ENCODE measurements at places on chromosomes 1 and 21.
A peak's percentile ranks its signal among the peaks of the same experiment; 100 is the strongest.

- no peak for DNase-seq
Measured at GRCh38 chr21:45157932-45158331, 83.6 kb downstream of the ADARB1 start.

DNA sequence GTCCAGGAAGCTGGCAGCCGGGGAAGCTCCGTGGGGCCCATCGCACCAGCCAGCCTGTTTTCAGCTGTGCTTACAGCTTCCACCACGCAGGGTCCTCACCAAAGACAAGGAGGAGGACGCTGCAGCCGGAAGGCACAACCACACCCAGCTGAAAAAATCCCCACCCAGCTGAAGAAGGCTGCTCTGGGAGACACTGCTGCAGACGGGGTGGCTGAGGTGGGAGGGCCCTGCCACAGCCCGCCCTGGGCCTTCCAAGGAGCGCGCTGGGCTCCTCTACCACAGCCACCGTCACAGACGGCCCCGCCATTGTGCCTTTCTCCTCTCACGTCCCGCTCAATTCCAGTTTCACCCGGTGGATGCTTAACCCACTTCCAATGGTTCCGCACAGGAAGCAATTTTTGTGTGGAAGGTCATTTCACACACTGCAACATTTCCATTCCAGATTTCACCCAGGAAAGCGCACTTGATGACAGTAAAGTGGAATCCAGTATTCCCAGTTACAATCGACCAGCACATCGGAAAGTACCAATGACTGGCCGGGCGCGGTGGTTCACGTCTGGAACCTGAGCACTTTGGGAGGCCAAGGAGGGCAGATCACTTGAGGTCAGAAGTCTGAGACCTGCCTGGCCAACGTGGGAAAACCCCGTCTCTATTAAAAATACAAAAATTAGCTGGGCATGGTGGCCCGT is 47.9 kb downstream of the NPHP4 start:
- no peak for DNase-seq

DNA sequence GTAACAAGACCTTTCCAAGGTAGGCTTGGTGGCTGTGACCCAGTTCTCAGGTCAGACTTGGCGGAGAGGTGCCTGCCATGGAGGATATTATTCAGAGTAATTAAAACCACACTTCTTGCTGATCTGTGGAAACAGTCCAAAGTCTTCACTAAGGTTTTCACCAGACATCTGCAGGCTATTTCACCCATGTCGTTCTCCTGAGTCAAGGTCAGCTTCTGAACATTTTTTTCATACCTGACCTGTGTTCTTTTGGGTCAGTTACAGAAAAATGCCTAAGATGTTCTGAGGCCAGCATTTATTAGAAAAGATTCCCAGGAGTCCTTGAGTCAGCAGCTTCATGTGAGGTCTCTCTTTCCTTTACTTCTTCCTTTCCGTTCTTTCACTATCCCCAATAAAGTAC is 54.9 kb downstream of the RGL1 start:
- peak; percentile 84 for DNase-seq

DNA sequence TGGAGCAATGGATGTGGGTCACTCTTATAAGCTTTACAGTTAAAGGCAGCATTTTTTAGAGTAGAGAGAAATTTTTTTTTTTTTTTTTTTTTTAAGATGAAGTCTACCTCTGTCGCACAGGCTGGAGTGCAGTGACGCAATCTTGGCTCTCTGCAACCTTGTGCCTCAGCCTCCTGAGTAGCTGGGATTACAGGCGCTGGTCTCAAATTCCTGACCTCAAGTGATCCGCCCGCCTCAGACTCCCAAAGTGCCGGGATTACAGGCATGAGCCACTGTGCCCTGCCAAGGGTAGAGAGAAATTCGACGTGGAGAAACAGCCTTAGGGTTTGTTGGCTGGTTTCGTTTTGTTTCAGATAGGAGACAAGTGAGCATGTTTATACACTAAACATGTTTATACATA is 594.2 kb upstream of the ADAMTS5 start:
- no peak for DNase-seq

- peak; percentile 77 for DNase-seq
Measured at GRCh38 chr1:179077396-179077795, 4.5 kb upstream of the TOR3A start.

DNA sequence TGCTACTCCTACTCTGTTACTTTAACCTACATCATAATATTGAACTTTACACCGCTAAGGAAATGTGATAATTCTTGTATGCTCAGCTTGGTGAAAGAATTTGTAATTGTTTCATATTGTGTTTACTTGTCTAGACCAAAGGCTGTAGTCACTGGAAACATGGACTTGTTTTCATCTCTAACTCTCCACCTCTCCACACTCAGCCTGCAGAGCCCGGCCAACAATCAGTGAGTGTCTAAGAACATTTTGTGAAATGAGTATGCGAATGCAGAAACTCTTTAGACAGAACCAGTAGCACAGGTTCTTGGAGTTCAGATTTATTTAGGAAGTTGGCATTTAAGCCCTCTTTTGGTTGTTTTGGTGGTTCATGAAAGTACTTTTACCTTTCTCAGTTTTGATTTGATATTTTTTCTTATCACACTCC is 3.2 kb upstream of the RWDD3 start:
- no peak for DNase-seq

DNA sequence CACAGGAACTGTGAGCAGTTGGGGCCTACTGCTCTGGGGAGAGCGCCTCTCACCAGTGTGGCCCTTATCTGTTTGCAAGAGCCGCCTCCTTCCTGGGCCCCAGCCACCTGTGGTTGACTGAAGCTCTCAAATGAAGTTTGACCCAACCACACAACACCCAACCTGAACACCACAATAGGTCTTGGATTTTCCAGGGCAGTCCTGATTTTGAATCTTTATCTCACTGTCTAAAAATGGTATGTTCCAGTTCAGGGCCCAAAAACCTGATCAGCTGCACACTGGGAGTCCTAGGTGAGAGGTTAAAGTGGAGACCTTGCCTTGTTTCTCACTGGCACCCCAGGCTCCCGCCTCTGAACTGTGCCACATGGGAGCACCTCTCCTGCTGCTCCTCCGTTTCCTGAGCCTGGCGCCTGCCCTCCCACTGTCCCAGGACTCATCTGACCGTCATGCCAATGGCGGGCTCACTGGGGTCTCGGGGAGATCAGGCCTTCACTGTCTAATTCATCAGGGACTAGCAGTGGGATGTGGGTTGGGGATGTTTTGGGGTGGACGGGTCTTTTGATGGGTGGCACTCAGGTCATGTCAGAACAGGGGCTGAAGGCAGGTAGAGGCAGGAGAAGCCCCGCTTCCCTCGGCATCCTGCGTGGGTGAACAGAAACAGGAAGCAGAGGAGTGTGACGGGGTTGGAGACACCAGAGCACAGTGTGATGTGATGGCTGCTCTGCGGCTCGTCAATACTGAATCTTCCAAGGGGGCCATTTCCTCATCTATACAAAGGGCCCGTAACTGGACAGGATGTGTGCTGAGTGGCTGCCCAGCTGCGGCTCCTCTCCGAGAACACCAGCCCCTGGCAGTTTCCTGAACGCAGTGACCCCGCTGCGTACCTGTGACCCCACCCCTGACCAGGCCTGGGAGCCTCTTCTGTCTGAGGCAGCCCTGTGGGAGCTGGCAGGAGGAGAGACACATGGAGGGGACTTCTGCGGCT is 59.6 kb upstream of the ITPKB start:
- DNase-seq, result no peak

DNA sequence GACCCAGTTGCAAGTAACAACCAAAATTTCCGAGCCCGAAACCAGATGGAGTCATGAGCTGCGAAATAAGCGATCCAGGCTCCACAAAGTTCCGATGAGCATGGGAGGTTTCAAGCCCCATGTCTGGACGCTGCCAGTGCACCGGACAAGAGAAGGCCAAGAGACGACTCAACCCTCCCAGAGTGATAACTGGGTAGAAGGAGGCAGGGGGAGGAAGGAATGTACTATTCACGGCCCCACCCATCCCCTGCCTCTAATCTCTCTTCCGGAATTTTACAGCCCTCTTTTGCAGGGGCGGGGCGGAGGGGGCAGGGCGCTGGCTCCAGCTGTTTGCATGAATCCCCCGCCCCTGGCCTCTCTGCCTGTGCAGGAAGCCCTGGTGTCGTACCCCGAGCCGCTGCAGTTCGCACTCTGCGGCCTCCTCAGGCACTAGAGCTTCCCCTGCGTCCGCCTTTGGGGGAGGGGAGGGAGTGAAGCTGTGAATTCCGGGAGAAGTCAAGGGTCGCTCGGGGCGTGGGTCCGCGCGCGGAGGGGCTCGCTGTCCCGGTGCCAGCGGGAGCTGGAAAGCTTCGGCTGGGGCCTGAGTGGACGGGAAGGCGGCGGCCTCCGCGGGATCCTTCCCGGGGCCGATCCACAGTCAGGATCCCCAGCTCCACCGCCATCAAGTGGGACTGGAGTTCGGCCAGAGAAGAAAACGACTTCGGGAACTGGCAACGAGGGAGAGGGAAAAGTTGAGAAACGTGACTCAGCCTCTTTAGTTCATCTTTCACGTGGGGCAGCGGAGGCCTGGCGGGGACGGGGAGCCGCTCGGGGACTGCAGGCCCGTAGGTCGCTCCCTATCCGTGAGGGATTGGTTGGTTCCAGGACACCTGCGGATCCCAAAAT is 6.3 kb upstream of the PTP4A2 start:
- DNase-seq, result peak; percentile 93

DNA sequence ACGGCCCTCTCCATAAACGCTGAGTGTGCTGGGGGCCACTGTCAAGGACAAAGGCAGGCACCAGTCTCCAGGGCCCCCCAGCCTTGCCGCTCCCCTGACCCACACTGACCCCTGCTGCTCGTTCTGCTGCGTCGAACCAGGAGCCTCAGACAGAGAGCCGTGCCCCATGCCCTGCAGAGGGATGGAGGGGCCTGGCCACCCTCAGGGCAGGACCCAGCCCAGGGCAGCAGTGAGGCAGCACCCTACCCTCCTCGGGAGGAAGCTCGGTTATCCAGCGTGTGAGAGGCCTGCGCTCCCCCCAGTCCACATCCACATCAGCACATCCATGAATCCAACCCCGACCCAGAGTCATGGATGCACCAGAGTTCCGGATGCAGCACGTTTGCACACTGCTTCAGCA is 15.1 kb downstream of the WDR4 start:
- no peak for DNase-seq

GRCh38 chr1:235919833-235920441 is 53.2 kb upstream of the LYST start:
- peak; percentile 93 for DNase-seq

- no peak for DNase-seq
Measured at GRCh38 chr1:64282351-64282750, 78.9 kb downstream of the UBE2U start.

GRCh38 chr1:212167098-212167497 is 118.1 kb upstream of the PPP2R5A start:
- peak; percentile 83 for DNase-seq

GRCh38 chr1:101996825-101997465 is at the start of gene OLFM3:
TSS of gene OLFM3 (minus strand) at chr1:101996926.
- no peak for DNase-seq

DNA sequence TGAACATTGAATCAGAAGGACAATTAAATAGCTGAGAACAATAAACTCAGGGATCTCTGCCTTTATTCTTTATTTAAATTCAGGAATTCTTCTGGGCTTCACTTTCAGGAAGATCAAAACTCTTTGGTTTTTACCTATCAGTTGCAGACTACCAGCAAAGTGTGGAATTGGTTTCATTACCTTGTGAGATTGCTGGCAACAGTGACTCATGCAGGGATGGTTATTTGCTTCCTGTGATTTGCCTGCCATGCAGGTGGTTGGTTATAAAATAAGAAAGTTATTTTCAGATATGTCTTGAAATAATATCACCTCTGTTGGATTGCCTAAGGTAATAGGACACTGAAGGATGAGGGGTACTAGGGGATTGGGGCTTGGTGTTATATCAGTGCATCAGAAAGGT is 204.6 kb downstream of the PTBP2 start:
- DNase-seq, result no peak

GRCh38 chr1:148296511-148296910 is 144.4 kb upstream of the NBPF11 start:
- no peak for DNase-seq

GRCh38 chr1:19709260-19709793 is 44.7 kb downstream of the HTR6 start:
- no peak for DNase-seq

- DNase-seq, result no peak
Measured at GRCh38 chr1:180167721-180168467, 13.2 kb downstream of the QSOX1 start.

DNA sequence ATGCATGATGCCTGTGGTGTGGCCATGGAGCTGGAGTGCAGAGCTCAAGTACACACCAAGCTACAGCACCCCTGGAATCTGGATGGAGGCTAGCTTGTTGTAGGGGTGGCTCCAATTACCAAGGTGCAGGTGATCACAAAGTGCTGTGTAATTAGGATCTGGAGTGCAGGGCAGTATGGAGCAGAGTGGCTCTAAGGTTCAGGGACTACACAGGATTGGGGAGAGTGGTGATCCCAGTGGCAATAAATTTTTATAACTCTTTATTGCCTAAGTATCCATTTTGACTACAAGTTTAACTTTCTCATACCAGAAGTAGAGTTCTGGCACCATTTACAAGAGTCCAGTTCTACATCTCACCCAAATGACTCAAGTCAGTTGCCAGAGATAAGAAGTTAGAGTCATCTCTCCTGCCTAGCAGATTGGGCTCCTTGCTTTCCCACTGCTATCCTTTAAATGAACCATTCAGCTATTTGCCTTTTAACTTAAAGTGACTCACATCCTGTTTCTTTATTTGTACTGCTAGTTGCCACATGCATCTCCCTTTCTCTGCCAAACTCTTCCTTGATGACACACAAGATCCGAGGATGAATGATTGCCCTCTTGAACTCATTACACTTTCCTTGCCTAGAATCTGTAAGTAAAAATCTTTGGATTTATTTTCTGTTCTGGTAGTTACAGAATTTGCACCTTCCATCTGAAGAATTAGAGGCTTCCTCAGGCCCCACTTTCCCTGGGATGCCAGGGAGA is 427.2 kb downstream of the KCNT2 start:
- peak; percentile 98 for DNase-seq

DNA sequence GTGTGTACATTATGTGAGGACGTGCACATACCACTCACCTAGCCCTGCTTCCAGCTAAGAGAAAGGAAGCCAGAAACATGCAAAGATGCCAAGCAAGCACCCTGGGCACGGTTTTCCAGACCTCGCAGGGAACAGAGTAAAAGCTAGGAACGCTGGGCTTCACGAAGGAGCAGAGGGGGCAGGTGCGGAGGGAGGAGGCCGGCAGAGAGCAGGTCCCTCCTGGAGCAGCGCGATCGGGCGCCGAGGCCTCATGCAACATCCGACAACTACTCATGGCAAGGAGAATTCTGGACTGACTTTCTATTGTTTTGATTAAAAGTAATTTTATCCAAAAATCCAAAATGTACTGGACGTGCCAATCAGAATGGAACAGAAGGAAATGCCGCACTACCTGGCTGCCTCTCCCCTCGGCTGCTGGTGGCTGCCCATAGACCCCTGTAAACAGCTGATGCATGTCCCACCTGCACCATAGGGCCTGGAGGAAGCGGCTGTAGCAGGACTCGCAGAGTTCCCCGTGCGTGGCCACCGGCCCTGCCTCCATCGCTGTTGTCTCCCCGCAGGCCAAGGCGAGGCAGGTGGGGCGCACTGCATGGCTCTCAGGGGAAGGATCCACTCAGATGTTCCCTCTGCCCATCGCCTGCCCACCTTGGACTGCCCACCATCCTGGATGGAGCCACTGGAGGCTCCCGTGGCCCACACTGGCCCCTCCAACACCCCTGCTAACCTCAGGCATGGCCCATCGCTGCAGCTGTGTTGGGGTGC is 93.5 kb downstream of the WDR4 start:
- no peak for DNase-seq

All from fibroblast of mammary gland (primary cell).